CD4-positive, alpha-beta T cell treated with Interleukin-6 at 100 ng/mL for 8 hours (primary cell): ENCODE measurements at places on chromosomes 16 and 17.

- DNase-seq: peak; percentile 60
Observed at GRCh38 chr17:39209317-39210092, 9.4 kb downstream of the RPL19 start.

GRCh38 chr16:78664811-78665772 lies 565.6 kb downstream of the WWOX start:
- DNase-seq: no peak

DNA sequence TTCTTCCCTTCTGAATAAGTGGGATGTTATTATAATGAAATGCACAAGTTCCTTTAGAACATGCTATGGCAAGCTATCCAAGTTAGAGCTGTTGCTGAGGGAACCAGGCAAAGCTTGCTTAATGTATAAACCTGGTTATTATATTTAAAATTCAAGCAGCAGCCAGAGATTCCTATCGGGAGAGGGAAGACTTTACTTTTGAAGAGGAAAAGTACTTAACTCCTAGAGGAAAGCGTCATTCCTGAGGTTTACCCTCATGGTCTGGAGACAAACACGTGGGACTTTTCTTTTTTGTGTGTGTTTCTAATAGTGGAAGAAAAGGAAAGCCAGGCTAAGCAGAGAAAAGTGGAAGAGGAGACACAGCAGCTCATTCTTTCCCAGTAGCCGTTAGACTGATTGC lies 39.9 kb upstream of the MYH10 start:
- DNase-seq: no peak

DNA sequence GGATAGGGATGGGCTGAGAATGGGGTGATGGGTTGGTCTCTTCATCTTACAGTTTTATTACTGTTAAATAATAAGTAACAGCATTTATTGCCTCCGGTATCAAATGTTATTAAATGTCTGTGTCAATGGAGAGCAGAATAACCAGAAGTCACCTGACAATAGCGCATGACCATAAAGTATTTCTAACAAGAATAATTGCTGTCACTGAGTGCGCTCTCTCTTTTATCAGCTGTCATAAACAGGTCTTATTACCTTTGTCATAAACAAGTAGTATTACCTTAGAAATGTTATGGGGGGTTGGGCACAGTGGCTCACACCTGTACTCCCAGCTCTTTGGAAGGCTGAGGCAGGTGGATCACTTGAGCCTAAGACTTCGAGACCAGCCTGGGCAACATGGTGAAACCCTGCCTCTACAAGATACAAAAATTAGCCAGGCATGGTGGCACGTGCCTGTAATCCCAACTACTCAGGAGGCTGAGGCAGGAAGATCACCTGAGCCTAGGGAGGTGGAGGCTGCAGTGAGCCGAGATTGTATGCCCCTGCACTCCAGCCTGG lies 120.6 kb downstream of the MAP2K6 start:
- DNase-seq: no peak

- no peak for DNase-seq
Observed at GRCh38 chr17:4342535-4342934, 23.9 kb downstream of the UBE2G1 start.
